ENCODE measurements at places on chromosomes 7 and 10.

GRCh38 chr10:81838950-81839349, 36.0 kb upstream of the NRG3 start:
- no peak for DNase-seq

- no peak for DNase-seq
Measured at GRCh38 chr10:124741922-124742412, 2.2 kb downstream of the FAM53B start.

- DNase-seq: no peak
Measured at GRCh38 chr10:21069929-21070700, 173.0 kb upstream of the NEBL start.

DNA sequence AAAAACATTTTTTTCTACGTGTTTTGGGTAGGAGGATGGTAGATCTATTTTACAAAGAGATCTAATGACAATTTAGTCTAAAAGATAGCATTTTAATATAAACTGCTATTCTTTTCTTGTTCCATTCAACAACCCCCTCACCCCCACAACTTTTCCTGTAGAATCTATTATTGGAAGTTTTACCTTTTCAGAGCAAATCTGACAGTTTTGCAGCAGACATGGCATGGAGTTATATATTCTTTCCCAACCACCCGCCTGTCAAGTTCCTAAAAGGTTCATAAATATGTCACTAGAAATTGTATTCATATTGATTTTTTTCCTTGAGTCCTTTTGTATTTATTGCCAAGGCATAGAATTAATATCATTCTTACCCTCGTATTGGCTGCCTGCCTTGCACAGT, 21.5 kb upstream of the NAMPT start:
- DNase-seq: no peak

DNA sequence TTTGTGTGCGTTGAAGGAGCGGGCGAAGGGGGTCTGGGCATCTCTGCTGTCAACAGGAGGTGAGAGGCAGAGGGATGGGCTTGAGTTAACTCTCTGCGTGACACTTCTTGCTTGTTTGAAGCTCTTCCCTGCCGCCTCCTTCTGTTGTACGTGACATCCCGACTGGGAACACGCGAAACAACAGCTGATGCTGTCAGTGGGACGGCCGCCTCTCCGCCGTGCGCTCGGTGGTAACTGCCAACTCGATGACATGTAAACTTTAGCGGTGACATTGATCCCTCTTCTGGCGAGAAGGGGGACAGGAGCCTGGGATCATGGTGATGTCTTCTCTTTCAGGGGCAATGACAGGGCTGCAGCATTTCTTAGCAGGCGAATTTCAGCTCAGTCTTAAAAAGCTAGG, 394.5 kb downstream of the TYW1 start:
- no peak for DNase-seq

DNA sequence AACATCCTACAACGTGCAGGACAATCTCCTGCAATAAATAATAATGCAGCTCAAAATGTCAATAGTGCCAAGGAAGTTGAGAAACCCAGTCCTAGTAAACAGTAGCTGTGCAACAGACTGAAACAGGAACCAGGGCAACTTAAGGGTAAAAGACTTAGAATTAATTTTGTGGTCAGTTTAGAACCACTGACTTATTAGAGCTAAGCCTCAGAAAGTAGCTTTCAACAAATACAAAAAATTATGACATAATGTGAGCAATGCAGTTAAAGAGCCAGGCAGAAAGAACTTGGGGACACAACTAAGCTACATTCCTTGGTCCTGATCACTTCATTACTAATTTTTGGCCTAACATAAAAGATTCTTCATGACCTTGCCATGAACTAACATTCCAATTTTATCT, 195.4 kb downstream of the MACC1 start:
- DNase-seq: no peak

GRCh38 chr10:130790339-130790738, 521.2 kb downstream of the TCERG1L start:
- DNase-seq: no peak

GRCh38 chr10:71598621-71599055, 120.9 kb downstream of the C10orf105 start:
- peak; percentile 85 for DNase-seq

- DNase-seq: no peak
Measured at GRCh38 chr7:12269100-12269895, 58.2 kb downstream of the TMEM106B start.

GRCh38 chr7:46168671-46169383, 247.8 kb upstream of the IGFBP3 start:
- DNase-seq: no peak

- no peak for DNase-seq
Measured at GRCh38 chr10:9091530-9092093, 1037.1 kb downstream of the GATA3 start.

GRCh38 chr7:81433206-81433605, 336.6 kb downstream of the HGF start:
- no peak for DNase-seq

DNA sequence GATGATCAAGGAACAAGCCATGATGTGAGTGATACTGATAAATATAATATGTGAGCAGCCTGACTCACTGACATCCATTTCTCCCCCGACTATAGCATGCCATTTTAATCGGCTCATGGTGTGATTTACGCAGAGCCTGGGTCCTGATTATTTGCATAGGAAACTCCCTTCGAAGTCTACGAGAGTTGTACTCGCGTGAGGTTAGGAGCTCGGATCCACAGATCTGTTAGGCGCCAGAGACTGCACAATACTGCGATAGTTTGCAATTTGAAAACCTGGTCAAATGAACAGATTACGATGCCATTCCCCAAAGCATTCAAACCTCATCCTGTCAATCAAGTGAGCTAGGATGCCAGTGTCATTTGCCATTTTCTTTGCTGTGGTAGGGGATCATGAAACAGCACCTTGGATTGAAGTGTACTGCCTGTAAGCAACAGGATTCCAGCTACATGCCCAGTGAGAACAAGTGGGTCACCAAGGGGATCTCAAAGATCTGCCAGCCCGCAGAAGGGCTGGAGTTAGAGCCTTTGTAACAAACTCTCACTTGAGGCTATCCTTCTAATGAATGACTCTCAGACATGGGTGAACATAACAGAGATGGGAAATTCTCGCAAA, 158.3 kb downstream of the FRMD4A start:
- DNase-seq: no peak

DNA sequence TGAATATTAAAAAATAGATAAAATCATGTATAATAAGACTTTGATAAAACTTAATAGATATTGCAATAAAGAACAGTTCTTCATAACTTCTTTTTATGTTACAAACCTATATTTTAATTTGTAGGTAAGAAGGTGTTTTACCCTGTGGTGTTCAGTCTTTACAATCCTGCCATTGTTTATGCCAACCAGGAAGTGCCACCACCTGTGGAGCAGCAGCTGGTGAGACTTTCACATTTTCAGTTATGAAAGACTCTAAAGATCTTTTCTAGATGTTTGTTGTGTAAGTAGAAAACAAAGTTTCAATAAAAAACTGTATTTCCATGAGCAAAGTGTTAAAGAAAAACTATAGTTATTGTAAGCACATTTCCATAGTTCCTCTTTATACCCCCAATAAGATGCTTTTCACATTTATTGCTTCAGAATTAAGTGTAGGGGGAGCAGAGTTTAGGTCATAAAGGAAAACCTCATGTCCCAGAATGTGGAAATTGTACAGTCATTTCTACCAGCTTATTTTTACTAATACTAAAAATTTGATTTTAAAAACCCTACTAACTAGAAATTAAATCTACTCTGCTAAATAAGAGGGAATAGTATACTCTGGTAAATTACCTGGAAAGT, 28.7 kb downstream of the CSGALNACT2 start:
- DNase-seq: no peak

DNA sequence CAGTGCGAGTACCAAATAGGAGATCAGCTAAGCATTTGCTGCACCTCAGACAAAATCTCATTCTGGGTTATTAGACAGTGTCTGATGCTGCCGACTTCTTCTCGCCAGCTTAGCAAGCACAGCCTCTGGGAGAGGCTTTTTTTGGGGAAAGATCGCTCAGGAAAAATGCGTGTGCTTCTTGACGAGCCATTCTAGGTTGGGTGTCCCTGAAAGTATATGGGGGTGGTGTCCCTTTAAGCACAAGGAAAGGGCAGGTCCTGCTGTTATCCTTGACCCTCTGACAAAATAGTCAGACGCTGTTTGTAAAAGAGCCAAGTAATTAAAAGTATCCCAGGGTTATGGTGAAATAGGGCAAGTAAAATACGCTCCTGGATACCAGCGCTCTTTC, 540.1 kb upstream of the FZD8 start:
- peak; percentile 32 for DNase-seq

GRCh38 chr10:93299195-93299594, 182.9 kb downstream of the MYOF start:
- no peak for DNase-seq

DNA sequence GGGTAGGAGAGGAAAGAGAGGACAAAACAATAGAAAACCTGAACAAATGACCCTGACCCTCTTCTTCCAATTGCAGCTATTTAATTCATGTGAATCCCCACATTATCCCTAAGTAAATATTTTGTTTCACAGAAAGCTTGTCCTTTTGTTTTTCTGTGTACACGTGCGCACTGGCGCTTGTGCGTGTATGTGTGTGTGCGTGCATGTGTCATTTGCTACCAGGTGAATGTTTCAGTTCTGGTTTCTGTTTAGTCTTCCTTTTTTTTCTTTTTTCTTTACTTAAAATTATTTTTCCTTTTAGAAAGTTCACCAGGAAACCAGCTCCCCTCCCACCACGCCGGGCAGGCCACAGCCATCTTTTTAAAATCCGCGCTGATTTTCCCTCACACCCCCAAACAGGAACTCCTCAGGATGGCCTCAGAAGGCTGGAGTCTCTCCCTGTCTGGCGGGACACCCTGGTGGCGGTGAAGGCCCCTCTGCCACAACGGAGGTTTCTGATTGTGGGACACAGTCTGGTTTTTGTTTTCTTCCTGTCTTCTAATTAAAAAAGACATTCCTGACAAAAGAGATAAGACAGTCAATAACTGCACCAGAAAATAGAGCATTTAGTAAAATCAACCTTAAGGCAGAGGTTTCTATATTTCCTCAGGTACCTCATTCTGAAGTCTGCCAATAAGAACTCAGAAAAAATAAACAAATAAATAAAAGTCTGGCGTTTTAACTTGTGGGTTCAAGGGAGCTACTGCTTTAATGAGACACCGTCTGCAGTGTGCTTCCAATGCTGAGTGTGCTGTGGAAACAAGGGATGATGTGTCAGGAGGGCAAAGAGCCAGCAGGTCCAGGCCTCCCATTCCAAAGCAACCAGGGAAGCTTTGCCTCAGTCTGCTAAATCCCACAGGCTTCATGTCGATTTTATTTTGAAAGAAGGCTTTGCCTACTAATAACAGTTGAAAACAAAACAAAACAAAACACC, 17.4 kb downstream of the IRF5 start:
- DNase-seq: peak; percentile 92

GRCh38 chr7:75740846-75741497, 2.2 kb upstream of the HIP1 start:
- no peak for DNase-seq

GRCh38 chr10:93208717-93209464, 135.2 kb downstream of the CYP26A1 start:
- DNase-seq: no peak

DNA sequence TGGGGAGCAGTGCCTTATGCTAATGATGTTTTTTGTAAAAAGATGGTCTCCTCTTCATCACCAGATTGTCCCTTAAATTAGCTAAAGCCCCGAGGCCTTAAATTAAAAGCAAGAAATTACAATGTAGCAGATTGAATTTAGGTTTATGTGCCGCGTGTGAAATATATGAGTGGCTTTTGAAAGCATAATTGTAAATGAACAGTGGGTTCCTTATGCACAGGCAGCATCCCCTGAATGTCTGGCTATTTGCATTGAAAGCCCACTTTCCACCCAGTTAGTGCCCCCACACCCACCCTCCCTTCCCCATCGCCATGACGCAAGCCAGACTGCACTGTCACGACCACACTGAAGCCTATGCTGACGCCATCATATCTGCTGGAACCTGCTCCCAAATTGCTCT, 62.4 kb upstream of the SORCS3 start:
- DNase-seq: no peak

GRCh38 chr10:99881371-99881770, 98.9 kb downstream of the ABCC2 start:
- no peak for DNase-seq

DNA sequence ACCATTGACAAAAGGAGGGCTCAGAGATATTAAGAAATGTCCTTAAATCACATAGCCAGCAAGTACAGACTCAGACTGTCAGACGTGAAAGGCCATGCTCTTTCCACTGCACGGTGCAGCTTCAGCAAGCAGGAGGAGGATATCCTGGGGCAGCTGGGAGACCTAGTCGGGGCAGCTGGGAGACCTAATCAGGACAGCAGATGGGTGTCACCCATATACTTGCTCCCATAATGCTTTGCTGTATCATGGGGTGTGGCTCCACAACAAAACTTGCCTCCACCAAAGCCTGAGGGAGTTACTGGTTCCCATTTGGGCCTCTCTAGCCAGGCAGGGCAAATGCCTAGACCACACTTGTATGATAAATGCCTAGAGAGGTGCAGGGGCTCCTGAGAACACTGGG, 55.4 kb downstream of the GRID1 start:
- DNase-seq: no peak

- DNase-seq: no peak
Measured at GRCh38 chr7:150374472-150374871, 4.7 kb upstream of the ZNF775 start.

DNA sequence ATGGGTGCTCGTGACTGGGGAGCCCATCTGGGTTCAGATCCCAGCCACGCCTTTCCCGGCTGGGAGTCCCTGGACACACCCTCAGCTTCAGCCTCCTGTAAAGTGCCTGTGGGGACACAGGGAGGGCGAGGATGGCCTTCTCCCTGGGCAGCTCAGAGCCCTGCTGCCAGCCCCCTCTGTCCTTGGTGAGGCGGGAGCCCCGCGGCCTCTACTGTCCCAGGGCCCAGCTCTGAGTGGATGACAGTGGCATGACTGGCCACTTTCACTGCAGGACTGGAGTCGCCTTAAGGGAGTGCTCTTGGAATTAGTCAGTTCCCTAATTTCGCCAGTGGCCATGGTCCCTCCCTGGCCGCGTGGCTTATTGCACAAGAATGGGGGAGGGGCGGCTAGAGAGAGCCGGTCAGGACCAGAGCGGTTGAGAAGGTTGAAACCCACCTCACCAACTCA, 4.6 kb downstream of the BRI3 start:
- DNase-seq: peak; percentile 86

- DNase-seq: no peak
Measured at GRCh38 chr10:51086710-51087109, 12.4 kb downstream of the PRKG1 start.

- DNase-seq: peak; percentile 28
Measured at GRCh38 chr10:12782537-12782936, 219.0 kb downstream of the CCDC3 start.

Data from AG20443 (cell line).